ENCODE measurements at places on chromosomes 13 and 19. TPM values are rescaled to one million over a fixed set of nuclear protein-coding genes. Genes with fewer than 3 reads are reported as not detected.
A peak's percentile ranks its signal among the peaks of the same experiment; 100 is the strongest.

- DNase-seq: no peak
- H3K27ac ChIP-seq: no peak overlapping the region
- H3K36me3 ChIP-seq: peaks cover 5% of the 10 kb centered on the region
These were observed 15.9 kb upstream of the ATF5 start for GRCh38 chr19:49912965-49913685.

DNA sequence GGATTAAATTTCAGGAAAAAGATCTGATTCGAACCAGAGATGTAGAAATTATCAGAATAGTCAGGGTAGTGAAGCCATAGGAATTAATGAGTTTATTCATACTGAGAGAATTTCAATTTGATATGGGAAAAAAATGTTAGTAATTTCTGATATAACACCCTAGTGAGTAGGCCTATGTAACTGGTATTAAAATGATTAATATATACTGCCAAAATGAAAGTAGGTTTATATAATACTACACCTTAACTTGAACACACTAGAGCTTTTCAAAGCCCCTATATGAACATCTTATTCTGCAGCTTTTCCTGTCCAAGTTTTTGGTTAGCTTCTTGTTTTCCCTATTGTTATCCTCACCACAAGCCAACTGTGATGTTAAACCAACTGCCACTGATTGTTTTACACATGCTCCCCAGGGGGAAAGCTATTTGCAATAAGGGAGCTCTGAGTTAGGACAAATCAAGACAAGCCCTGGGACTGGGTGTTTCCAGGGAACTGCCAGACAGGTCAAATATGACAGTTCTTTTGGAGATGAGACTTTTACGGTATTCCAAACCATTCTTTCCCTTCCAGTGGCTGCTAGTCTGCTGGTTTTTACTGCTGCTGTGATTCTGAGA lies 45.3 kb downstream of the FNDC3A start:
- DNase-seq: no peak
- no peaks in the 10 kb centered on the region for H3K27me3 ChIP-seq
- peaks cover 11% of the 10 kb centered on the region for H3K4me1 ChIP-seq
- H3K27ac ChIP-seq: peak overlapping the region; percentile 47

- no peaks in the 10 kb centered on the region for H3K27me3 ChIP-seq
- H3K4me3 ChIP-seq: no peak overlapping the region
- no peak overlapping the region for H3K27ac ChIP-seq
- peaks cover 14% of the 10 kb centered on the region for H3K36me3 ChIP-seq
- H3K4me1 ChIP-seq: peaks cover 3% of the 10 kb centered on the region
These were observed 35.9 kb upstream of the C13orf46 start for GRCh38 chr13:114009590-114010400.

- DNase-seq: no peak
- no peaks in the 10 kb centered on the region for H3K27me3 ChIP-seq
- no peak overlapping the region for H3K4me3 ChIP-seq
- no peaks in the 10 kb centered on the region for H3K36me3 ChIP-seq
These were observed 221.9 kb downstream of the LIG4 start for GRCh38 chr13:107993239-107993949.

The ZNF880 gene
- total RNA-seq: 57.9 TPM

Measured in naive thymus-derived CD8-positive, alpha-beta T cell (primary cell).